Thyroid gland (tissue), 4 donors: ENCODE measurements at places on chromosomes 3 and 15. TPM values are rescaled to one million over a fixed set of nuclear protein-coding genes. Genes with fewer than 3 reads are reported as not detected.

The FBLN2 gene
- total RNA-seq = 75.7 TPM

The C15orf62 gene
- 0.22 TPM for total RNA-seq

The GFM1 gene
- 63.7 TPM for total RNA-seq

The DUSP7 gene
- 10.5 TPM for total RNA-seq

The SPSB4 gene
- total RNA-seq = not detected

The CATSPER2 gene
- 4.0 TPM for total RNA-seq

- no peak for DNase-seq
Measured at GRCh38 chr3:111668888-111669488, 73.8 kb upstream of the ZBED2 start.

DNA sequence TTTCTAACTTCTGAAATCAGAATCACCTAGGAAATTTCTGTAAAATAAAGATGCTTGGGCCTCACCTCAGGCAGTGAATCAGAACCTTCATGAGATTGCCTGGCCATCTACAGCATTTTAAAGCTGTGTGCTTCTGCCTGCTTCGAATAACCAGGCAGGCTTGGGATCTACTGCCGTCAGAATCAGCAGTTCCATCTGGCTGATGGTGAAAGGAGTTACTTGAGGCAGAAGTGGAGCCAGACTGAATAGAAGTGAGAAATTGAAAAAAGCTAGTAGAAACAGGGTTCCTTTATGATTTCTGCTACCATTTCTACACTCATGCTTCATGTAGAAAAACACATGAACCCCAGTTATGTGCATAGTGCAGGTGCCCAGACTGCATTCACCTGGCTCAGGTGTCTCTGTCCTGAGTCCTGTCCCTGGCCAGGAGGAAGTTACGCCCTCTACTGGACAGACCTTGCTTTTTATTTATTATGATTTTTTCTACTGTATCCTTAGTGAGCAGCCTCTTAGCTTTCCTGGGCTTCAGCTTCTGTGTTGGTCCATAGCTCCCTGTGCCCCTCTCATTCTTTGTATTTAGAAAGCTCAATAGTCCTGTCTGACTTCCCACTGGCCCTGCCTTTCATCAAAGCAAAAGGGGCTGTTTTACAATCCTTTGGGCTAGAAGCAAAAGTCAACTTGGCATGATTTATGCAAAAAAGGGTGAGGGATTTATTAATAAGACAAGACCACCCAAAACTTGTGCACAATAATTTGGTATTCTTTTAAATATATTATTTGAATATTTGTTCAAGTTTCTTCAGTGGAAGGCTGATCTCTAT, 200.8 kb upstream of the GOLGA6L4 start:
- no peak for DNase-seq

GRCh38 chr3:29901097-29901496, 620.2 kb downstream of the RBMS3 start:
- DNase-seq = no peak

GRCh38 chr3:145798696-145799537, 362.1 kb downstream of the PLOD2 start:
- DNase-seq = no peak

DNA sequence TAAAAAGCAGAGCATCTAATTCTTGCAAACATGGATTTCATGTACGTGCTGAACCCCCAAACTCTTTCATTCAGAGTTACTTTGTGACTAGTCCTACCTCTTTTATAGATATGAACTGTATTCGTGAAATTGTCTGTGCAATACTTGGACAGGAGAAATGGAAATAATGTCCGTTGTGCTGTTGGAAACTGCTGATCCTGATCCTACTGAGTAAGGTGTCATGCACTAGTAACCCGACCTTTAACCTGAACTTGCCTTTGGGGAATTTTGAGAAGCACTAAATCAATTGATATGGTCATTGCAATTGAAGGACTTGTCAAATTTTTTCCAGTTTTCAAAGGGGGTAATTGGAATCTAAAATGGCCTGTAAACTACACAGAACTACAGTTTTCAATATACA, 856.4 kb downstream of the ROBO1 start:
- no peak for DNase-seq
